ENCODE measurements at places on chromosomes 1 and 21.

DNA sequence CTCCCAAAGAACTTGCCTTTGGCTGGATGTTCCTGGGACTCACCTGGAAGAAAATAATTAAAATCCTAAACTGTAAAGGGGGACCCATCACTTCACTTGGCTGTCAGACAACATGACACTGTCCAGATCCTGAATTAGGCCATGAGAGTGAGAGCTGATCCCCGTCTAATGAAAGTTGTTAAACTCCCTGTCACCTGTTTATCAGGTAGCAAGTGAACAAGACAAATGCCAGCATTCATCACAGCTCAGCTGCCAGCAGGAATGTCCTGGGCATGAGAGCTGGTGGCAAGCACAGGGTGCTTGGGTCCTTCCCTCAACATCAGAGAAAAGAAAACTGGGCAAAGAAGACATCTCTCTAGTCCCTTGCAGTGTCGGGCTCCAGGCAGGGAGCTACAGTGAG lies 23.8 kb downstream of the PMVK start:
- DNase-seq: no peak

- DNase-seq: no peak
Measured at GRCh38 chr1:225828706-225829345, 18.9 kb downstream of the EPHX1 start.

DNA sequence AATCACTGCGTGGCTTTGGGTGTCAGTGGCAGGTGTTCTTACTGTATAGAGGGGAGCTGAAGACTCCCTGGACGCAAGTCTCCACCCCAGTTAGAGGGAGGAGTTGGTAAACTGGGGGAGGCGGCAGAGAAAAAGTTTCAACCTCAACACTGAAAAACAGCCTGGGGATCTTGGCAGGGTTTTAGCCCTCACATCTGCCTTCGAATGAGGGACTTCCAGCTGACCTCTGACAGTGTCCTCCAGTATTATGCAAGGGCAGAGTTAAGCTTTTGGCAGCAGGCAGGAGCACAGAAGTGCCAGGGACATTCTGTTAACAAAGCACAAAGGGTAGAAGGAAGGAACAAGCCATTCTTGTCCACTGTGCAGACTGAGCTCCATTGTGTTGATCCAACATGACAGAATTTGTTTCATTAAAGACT lies 41.2 kb upstream of the RAB4A start:
- DNase-seq: no peak

DNA sequence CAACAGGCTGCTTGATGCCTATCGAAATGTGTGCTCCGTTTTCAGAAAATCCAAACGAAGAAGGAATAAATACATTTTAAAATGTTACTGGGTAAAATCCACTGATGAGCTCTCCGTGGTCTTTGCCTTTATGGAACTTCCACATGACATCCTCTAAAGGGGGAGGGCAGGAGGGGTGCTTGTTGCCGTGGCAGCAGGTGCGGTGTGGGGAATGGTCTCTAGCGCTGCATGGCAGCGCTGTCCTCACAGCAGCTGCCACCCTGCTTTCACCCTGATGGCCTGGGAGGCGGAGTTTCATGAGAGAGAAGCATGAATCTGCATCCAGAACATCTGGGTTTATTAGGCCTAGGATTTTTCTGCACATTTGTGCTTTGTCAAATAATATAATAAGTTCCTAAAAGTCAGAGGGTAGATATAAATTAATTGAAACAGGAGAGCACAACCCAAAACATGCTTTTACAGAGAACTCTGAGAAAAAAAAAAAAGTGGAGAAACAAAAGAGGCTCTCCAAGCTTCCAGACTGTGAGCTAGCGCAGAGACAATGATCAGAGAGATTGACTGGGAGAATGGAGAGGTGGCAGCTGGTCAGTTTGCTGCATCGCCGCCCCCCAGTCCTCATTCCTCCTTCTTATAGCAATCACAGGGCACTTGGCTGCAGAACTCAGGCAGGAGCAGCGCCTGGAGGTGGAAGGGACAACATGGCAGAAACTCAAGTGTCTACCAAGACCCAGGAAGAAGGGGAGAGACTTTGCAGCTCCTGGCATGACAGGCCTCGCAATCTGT lies 228.6 kb downstream of the DSCAM start:
- no peak for DNase-seq

DNA sequence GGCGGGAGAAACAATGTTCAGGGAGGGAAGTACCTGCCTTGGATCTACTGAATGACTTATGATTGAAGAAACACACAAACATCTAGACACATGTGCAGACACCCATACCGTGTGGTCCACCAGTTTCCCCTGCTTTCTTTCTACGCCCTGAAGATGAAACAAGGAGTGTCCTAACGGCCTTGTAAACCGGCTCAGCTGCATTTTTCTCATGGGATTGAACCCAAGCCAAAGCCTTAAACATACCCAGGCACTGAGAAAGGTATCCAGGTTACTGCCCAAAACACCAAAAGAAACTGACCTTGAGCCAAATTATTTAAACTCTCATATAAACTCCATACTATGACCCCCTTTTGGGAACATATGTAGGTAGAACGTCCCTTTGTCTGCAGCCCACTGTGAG lies 630.0 kb upstream of the RGS18 start:
- no peak for DNase-seq

DNA sequence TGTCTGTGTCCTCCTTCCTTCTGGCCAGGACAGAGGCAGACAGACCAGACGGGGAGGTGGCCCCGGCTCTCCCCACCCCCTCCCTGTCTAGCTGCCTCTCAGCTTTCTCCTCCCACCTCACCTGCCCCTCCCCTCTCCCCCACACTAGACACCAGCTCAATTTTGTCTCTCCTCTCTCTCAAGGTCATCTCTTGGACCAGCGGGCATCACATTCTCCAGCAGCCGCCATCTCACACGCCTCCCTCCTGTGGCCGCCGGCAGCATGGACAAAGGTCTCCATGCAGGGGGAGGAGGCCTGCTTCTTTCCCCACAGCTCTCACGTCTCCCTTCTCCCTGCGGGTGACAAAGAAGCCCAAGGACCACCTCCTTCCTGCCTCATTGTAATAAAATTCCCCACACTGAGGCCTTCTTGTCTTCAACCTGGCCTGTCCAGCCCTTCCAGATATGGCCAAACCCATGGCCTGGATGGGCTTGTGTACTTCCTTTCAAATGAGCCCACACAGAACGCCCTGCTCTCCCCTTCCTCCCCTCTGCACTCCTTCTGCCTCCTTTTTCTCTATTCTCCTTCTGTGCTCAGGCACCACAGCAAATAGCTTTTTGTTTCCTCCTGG lies 14.6 kb downstream of the OPTC start:
- DNase-seq: no peak

DNA sequence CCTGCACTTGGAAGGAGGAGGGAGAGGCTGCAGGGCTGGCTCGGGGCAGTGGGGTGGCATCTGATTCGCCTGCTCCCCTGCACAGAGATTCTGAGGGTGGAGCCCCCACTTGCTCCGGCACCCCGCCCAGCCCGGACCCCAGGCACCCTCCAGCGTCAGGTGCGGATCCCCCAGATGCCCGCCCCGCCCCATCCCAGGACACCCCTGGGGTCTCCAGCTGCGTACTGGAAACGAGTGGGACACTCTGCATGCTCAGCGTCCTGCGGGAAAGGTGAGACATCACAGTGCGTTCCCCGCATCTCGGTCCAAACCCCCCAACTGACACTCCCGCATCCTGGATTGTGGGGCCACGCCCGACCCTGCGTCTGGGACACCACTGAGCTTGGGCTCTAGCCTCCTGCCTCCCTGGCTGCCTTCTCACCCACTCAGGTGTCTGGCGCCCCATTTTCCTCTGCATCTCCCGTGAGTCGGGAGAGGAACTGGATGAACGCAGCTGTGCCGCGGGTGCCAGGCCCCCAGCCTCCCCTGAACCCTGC lies 7.9 kb downstream of the ADAMTSL4 start:
- DNase-seq: no peak

DNA sequence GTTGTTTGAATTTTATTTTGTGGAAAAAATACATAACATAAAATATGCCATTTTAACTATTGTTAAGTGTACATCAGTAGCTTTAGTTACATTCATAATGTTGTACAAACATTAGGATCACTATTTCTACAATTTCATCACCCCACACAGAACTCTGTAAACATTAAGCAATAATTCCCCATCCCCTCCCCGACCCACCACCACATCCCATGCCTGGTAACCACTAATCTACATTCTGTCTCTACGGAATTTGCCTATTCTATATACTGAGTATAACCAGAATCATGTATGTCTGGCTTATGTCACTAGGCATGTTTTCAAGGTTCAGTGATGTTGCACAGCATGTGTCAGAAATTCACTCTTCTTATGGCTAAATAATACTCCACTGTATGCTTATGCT lies 47.7 kb downstream of the CDC42BPA start:
- DNase-seq: no peak

DNA sequence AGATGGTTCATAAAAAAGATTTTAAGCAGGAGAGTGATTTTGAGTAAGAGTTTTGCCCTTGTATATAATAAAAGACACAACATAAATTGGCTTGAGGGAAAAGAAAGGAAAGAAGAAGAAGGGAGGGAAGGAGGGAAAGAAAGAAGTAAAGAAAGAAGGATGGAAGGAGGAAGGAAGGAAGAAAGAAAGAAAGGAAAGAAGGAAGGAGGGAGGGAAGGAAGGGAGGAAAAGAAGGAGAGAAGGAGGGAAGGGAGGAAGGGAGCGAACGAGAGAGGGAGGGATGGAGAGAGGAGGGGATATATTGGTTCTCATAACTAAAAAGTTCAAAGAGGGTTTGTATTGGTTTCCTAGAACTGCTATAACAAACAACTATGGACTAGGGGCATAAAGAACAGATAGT lies 62.2 kb upstream of the PAX7 start:
- DNase-seq: no peak

DNA sequence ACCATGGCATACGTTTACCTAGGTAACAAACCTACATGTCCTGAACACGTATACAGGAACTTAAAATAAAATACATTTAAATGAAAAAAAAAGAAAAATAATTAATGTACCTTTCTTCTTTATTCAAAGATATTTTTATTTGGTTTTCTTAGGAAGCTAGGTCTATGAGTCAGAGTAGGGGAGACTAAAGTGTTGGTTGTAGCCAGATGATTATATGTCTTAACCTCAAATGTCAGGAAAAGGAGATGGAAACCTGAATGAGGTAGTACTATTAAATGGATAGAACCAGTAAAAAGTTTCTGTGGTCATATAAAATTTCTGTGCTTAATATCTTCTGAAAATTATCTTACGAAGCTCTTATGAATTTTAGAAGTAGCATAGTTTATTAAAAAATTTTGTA lies 275.8 kb downstream of the KCTD3 start:
- DNase-seq: no peak

GRCh38 chr1:40315239-40315794 lies 1.8 kb downstream of the COL9A2 start:
- no peak for DNase-seq

DNA sequence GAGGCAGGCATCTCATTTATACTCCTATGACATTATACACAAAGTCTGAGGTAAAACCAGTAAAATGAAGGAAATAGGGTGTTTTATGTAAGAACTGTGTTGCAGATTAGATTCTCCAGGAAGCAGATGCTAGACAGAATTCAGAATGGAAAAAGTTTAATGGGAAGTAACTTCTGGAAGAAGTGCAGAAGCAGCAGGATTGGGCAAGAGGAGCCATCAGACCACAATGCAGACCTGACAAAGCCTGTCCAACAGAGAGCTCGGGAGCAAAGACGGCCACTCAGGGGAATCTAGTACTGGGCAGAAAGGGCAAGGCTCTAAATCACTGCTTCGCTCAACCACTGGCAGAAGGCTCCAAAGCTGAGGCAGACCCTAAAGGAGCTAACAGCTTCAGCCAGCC lies 33.7 kb downstream of the FBXO42 start:
- DNase-seq: no peak

- DNase-seq: no peak
Measured at GRCh38 chr1:26023826-26024225, 2.3 kb downstream of the EXTL1 start.

DNA sequence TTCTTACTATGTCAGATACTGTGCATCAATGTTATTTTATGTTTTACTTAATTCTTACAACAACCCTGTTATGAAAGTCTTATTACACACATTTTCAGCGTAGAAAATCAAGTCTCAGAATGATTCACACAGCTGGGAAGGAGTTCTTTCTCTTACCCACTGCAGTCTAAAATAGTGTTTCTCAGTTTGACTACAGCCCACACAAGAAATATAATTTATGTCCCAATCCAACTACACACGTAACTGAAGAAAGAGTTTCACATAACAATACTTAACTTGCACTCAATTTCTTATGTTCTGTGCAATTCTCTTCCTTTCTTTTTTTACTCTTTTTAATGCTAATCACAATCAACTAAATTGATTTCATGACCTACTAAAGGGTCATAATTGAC lies 252.8 kb upstream of the ADGRL2 start:
- DNase-seq: no peak

DNA sequence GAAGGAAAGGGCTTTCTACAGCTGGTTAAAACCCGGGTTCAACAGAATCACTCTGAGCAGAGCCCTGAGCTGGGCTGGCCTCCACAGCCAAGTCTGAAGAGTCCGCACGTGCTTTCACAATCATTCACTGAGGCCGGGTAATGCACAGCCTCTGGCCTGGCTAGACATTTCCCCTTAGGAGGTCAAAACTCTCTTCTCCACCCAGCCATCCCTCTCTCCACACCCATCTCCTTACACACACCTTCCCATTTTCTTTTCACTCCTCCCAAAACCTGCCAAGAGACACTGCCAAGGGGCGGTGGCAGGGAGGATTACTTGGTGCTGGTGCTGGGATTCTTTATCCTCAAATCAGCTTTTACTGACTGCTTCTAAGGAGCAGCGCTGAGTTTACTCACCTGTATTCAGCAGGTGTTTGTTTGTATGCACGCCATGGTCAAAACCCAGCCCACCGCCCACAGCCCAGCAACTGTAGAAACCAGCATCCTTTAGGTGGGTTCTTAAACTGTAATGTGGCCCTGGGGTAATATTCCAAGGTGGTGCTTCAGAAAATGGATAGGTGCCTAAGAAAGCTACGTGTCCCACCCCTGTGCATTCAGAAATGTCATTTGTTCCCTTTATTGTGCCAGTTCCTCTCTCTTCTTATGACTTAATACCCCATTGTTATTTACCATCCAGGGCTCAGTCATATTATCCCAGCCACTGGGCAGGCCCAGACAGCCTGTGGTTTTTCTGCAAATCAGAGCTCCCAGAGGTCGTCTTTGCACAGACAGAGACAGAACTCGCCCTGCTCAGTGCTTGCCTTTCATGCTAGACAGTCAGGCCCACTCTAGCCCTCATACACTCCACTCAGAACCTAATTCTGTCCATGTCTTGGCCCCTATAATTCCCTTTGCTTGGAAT lies 80.2 kb downstream of the ADSS2 start:
- no peak for DNase-seq

DNA sequence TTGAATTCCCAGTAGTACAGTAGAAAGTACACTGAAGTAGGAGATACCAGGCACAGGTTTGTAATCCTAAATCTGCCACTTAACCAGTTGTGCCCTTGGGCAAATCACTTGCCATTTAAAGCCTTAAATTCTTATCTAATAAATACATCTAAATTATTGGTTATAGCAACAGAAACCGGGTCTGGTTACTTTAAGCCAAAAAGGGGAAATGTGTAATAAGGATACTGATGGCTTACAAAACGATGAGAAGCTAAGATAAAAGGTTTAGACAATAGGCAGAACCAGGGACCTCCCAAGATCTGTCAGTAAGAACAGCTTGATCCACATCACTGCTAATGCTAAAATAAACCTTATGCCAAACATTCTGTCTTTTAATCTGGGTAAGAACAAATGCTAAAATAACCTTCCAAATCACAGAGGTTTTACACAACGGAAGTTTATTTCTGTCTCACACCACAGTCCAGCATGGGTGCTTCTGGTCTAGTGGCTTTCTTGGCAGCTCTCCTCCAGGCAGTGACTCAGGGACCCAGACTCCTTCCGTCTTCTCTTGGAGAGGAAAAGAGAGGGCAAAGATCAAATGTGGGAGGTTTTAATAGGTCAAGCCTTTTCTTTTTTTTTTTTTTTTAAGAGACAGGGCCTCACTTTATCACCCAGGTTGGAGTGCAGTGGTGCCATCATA lies 16.5 kb upstream of the ZMYM1 start:
- DNase-seq: no peak

Measured in RWPE2 (cell line).